H4 (cell line): ENCODE measurements at places on chromosomes 6 and 20. TPM values are rescaled to one million over a fixed set of nuclear protein-coding genes. Genes with fewer than 3 reads are reported as not detected.

Gene NR2E1
- 0.39 and 0.51 TPM in 2 replicates for total RNA-seq

Gene TRIM15
- 0.04 TPM in 1 of 2 replicates, not detected in the other for total RNA-seq

Gene RIN2
- total RNA-seq, result 13.7 and 18.5 TPM in 2 replicates

Gene PRICKLE4
- not detected in 2 replicates for total RNA-seq

Gene RSPO4
- total RNA-seq, result not detected in 2 replicates

Gene TMEM200A
- 1.2 and 1.9 TPM in 2 replicates for total RNA-seq

Gene ZHX3
- total RNA-seq, result 5.6 and 7.6 TPM in 2 replicates

Gene TMEM151B
- total RNA-seq, result 0.37 TPM in 1 of 2 replicates, not detected in the other

Gene UBE2C
- total RNA-seq, result 194 and 288 TPM in 2 replicates

Gene COL9A3
- total RNA-seq, result not detected in 2 replicates

Gene TSPO2
- not detected in 2 replicates for total RNA-seq

Gene NKX2-4
- total RNA-seq, result 1.1 and 1.8 TPM in 2 replicates

Gene HTR1E
- total RNA-seq, result not detected in 2 replicates

Gene CDK19
- 5.2 and 6.8 TPM in 2 replicates for total RNA-seq

Gene ENPP1
- total RNA-seq, result 32.2 and 39.5 TPM in 2 replicates

Gene CRYBG1
- total RNA-seq, result 10.2 and 10.4 TPM in 2 replicates

Gene GHRH
- total RNA-seq, result not detected in 2 replicates

Gene KCNS1
- not detected in 2 replicates for total RNA-seq

Gene BEND3
- total RNA-seq, result 2.1 and 2.9 TPM in 2 replicates

Gene TOX2
- 0.12 and 0.83 TPM in 2 replicates for total RNA-seq

Gene CGA
- not detected in 2 replicates for total RNA-seq

Gene GABRR2
- total RNA-seq, result 0.08 TPM in 1 of 2 replicates, not detected in the other

Gene APOM
- 0.91 and 1.1 TPM in 2 replicates for total RNA-seq

Gene CAP2
- total RNA-seq, result 8.9 and 10.9 TPM in 2 replicates

Gene DHX35
- 13.4 and 18.6 TPM in 2 replicates for total RNA-seq

Gene PLAGL1
- 9.8 and 18.5 TPM in 2 replicates for total RNA-seq

Gene TGM3
- not detected in 2 replicates for total RNA-seq

Gene LTB
- not detected in 2 replicates for total RNA-seq

Gene PACSIN1
- total RNA-seq, result not detected in 2 replicates

Gene SOX18
- total RNA-seq, result 0.19 TPM in 1 of 2 replicates, not detected in the other

Gene PI16
- not detected in 2 replicates for total RNA-seq

Gene GPX5
- total RNA-seq, result not detected in 2 replicates

Gene CCDC167
- 44.2 and 53.5 TPM in 2 replicates for total RNA-seq

Gene EYA2
- total RNA-seq, result 0.14 and 0.60 TPM in 2 replicates

Gene ZKSCAN3
- 3.7 and 4.1 TPM in 2 replicates for total RNA-seq

Gene MUC21
- total RNA-seq, result not detected in 2 replicates

Gene REV3L
- 8.4 and 11.5 TPM in 2 replicates for total RNA-seq

Gene MAK
- total RNA-seq, result 0.10 TPM in 1 of 2 replicates, not detected in the other

Gene DEFB124
- total RNA-seq, result not detected in 2 replicates

Gene PHF3
- total RNA-seq, result 25.5 and 35.1 TPM in 2 replicates
